GM23338 (cell line): ENCODE measurements at places on chromosomes 1 and 21. TPM values are rescaled to one million over a fixed set of nuclear protein-coding genes. Genes with fewer than 3 reads are reported as not detected.

GRCh38 chr1:103341377-103341880, 184.1 kb upstream of the RNPC3 start:
- H3K4me3 ChIP-seq: no peak overlapping the region
- H3K36me3 ChIP-seq: no peaks in the 10 kb centered on the region
- H3K27me3 ChIP-seq: no peaks in the 10 kb centered on the region
- H3K4me1 ChIP-seq: no peaks in the 10 kb centered on the region
- DNase-seq: no peak

DNA sequence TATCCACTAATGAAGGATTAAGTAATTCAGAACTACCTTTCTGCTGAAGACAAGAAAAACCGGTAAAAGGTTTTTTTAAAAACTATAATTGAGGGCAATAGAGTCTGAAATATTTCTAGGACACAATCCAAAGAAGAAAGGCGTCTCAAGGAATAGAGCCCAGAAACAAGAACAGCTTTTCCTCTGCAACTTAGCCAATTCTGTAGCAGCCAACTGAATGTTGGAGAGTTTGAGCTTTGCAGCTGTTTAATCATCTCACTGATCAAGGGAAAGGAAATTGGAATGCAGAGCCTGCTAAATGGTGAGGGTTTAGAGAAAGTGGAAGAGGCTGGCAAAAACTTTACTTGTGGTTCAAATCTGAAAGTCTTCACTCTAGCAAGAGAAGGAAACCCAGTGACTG, 818.9 kb downstream of the KCNT2 start:
- no peak overlapping the region for H3K4me3 ChIP-seq
- no peak overlapping the region for H3K27ac ChIP-seq
- no peaks in the 10 kb centered on the region for H3K36me3 ChIP-seq
- DNase-seq: no peak
- 0 out of 2 replicates have a peak, but pooled peaks cover 6% of the 10 kb centered on the region for H3K4me1 ChIP-seq

DNA sequence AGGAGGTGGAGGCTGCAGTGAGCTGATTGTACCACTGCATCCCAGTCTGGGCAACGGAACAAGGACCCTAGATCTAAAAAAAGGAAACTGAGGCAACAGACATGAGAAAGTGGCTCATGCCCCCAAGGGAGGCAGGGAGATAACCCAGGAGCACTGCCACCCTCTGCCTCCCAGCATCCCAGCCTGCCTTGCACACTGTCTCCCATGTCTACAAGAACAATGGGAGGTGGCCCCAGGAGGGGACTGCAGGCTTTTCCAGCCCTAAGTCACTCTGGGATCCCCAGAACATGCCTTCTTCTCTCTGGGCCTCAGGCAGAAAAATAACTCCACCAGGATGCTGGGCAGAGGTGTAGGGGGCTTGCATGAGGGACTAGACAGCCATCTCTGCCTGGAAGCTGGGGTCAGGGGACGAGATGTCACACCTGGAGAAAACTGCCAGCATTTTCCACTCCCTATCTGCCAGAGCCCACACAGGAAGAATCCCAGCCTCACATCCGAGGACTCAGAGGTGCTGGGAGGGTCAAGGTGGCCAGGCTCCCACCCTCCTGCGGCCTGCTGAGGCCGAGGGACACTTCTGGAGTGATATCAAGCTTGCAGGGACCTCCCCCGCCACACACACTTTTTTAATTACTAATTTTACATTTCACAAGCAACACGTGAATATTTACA, 21.4 kb downstream of the RUNX3 start:
- no peak for DNase-seq
- H3K4me1 ChIP-seq: no peaks in the 10 kb centered on the region
- H3K27me3 ChIP-seq: no peaks in the 10 kb centered on the region
- no peak overlapping the region for H3K27ac ChIP-seq

DNA sequence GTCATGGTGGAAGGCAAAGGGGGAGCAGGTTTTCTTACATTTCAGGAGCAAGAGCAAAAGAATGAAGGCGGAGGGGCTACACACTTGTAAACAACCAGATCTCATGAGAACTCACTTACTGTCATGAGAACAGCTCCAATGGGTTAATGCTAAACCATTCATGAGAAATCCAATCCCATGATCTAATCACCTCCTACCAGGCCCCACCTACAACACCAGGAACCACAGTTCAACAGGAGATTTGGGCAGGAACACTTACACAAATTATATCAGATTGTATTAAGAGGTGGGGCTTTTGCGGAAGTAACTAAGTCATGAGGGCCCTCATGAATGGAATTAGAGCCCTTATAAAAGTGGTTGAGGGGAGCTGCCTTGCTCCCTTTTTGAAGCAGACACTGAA, 48.9 kb upstream of the SAMSN1 start:
- no peak overlapping the region for H3K4me3 ChIP-seq
- H3K36me3 ChIP-seq: peaks cover 4% of the 10 kb centered on the region; the same call in 1 of the 2 replicates
- no peak overlapping the region for H3K27ac ChIP-seq
- DNase-seq: no peak

GRCh38 chr1:50481142-50481736, 58.0 kb upstream of the DMRTA2 start:
- H3K36me3 ChIP-seq: no peaks in the 10 kb centered on the region
- no peak overlapping the region for H3K27ac ChIP-seq
- H3K27me3 ChIP-seq: no peaks in the 10 kb centered on the region
- H3K4me1 ChIP-seq: no peaks in the 10 kb centered on the region
- no peak for DNase-seq

- no peaks in the 10 kb centered on the region for H3K36me3 ChIP-seq
- no peak overlapping the region for H3K27ac ChIP-seq
- no peak overlapping the region for H3K4me3 ChIP-seq
- no peaks in the 10 kb centered on the region for H3K27me3 ChIP-seq
Measured at GRCh38 chr1:81690676-81691453, 109.9 kb upstream of the ADGRL2 start.

- no peak overlapping the region for H3K27ac ChIP-seq
- H3K36me3 ChIP-seq: no peaks in the 10 kb centered on the region
- no peak overlapping the region for H3K4me3 ChIP-seq
- peaks cover 7% of the 10 kb centered on the region for H3K4me1 ChIP-seq
Measured at GRCh38 chr1:25057188-25057587, 127.1 kb upstream of the RUNX3 start.

DNA sequence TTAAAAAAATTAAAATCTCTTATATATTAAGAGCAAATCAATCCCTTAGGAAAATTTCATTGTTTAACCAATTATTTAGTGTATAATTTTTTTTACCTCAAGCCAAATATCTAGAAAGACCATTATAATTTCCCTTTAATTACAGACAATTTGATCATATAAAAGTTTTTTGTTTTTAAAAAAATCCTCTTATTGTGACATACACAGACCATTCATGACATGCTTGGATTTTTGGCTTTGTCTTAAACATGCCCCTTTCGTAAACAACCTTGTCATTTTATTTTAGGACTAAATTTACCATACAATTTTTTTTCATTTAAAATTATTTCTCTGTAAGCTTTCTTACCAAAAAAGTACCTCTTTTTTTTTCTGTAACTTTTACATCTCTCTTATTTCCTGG, 14.2 kb upstream of the CYP4B1 start:
- no peak overlapping the region for H3K4me3 ChIP-seq
- peak; percentile 71 for DNase-seq
- H3K36me3 ChIP-seq: no peaks in the 10 kb centered on the region; the same call in 1 of the 2 replicates
- no peaks in the 10 kb centered on the region for H3K27me3 ChIP-seq

GRCh38 chr1:27832762-27833161, 2.2 kb downstream of the PPP1R8 start:
- H3K36me3 ChIP-seq: peaks cover 13% of the 10 kb centered on the region
- H3K27ac ChIP-seq: no peak overlapping the region
- DNase-seq: no peak
- no peaks in the 10 kb centered on the region for H3K27me3 ChIP-seq

RGS8 gene
- 1.0 and 2.5 TPM in 2 replicates for total RNA-seq

C1orf185 gene
- not detected in 2 replicates for total RNA-seq

OLIG2 gene
- total RNA-seq: 0.04 and 1.4 TPM in 2 replicates

DNA sequence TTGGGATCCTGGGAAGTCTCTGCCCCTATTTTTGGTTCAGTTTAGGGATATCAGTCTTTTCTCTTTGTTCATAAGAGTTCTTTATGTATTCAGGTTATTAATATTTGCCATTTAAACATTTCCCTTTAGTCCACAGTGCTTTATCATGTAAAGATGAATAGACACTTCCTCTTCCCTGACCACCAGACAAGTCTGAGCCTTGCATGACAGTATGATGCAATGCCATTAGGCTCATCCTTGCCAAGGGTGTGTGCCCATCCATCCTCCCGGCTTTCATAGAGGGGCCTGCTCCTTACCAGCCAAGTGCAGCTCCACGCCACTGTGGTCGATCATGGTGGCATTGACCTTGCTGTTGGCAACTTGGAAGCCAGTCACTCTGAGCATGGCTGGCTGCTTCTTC, 52.1 kb downstream of the ZSCAN20 start:
- no peaks in the 10 kb centered on the region for H3K27me3 ChIP-seq
- no peak overlapping the region for H3K4me3 ChIP-seq
- no peaks in the 10 kb centered on the region for H3K36me3 ChIP-seq

DNA sequence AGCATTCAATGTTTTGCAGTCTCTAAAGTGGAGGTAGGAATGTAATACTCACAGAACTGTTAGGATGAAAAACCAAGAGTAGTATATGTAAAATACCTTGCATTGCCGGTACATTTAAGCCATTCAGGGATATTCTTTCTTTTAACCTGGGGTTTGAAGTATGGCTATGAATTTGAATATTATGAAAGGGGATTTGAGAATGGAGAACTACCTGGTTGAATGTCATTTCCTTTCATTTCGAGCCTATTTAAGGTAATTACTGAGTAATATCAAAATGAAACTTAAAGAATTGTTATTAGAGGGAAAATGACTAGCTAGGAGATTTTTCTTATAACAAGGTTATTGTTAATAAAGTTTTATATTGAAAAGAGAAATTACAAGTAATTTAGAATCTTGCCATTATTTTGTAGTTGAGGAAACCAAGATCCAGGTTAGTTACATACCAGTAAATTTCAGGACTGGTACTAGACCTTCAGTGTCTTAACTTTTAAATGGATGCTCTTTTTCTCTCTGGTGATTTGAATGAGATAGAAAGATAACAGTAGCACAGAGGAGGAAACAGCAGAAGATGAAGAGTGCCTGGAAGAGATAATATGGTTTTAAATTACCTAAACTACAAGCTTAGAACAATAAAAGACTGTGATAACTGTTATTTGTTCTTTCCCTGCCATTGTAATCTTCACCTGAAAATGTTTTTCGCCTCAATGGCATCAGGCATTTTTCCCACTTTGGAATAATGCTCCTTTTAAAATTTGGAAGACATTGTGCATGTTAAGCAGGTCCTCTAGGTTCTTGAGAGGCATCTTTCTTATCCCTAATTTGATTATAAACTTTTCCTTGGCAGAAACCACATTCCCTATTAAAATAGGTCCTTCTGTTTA, 103.2 kb downstream of the PKN2 start:
- no peaks in the 10 kb centered on the region; the same call in 1 of the 2 replicates for H3K36me3 ChIP-seq
- H3K27ac ChIP-seq: no peak overlapping the region
- H3K4me1 ChIP-seq: peaks cover 11% of the 10 kb centered on the region
- H3K27me3 ChIP-seq: no peaks in the 10 kb centered on the region
- H3K4me3 ChIP-seq: no peak overlapping the region

GRCh38 chr1:92822879-92823278, 9.0 kb upstream of the RPL5 start:
- no peaks in the 10 kb centered on the region for H3K27me3 ChIP-seq
- no peak overlapping the region for H3K4me3 ChIP-seq
- DNase-seq: no peak
- no peaks in the 10 kb centered on the region for H3K4me1 ChIP-seq
- H3K27ac ChIP-seq: no peak overlapping the region

DNA sequence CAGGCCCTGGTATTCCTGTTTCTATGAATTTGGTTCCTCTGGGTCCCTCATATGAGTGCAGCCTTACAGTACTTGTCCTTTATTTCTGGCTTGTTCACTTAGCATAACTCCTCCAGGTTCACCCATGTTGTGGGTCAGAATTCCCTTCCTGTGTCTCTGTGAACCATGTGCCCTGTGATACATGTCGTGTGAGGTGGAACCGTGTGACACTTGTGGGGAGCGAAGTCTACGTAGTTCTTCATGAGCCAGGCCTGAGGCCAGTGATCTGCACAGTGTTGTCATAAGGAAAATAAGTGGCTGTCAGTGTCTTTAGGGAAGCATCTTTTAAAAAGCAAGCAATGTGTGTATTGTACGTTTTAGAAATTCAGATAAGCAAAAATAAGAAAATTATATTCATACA, 122.8 kb downstream of the GALNT2 start:
- H3K36me3 ChIP-seq: no peaks in the 10 kb centered on the region
- H3K4me3 ChIP-seq: no peak overlapping the region
- peaks cover 20% of the 10 kb centered on the region for H3K4me1 ChIP-seq
- H3K27me3 ChIP-seq: no peaks in the 10 kb centered on the region
- H3K27ac ChIP-seq: no peak overlapping the region

DNA sequence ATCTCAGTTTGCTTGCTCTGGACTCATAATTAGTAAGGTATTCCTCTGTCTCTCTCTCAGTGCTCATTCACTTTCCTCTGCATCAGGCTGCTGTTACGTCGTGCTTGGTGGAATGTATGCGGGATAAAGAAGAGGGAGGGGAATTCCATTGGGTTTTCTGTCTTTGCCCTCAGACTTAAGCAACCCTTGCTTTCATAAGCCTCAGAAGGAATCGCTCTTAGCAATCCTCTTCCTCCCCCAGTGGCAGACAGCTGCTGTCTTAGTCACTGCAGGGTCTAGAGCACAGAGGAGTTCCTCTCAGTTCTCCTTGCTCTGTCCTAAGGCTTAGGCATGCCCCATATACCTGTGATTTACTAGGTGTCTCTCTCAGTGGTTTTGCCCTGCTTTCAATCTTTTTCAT, 19.1 kb upstream of the NTMT2 start:
- no peaks in the 10 kb centered on the region for H3K36me3 ChIP-seq
- H3K27me3 ChIP-seq: no peaks in the 10 kb centered on the region
- H3K4me3 ChIP-seq: no peak overlapping the region

DNA sequence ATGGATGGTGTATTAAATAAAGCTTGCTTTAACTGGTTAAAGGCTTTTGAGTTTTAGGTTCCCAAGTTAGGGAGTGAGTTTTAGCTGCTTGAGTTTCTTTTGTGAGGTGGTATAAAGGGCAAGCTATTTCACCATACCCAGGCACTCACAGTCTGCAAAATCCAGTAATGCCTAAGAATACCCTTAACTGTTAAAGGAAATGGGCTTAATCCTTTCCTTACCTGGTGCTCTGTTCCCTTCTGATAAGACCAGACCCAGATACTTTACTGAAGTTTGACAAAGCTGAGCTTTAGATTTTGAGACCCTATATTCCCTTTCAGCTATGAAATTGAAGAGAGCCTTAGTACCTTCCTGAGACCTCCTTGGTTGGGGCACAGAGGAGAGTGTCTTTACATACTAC, 30.3 kb downstream of the MSTO1 start:
- H3K4me3 ChIP-seq: no peak overlapping the region
- DNase-seq: no peak
- no peaks in the 10 kb centered on the region for H3K27me3 ChIP-seq
- no peak overlapping the region for H3K27ac ChIP-seq
- peaks cover 12% of the 10 kb centered on the region for H3K4me1 ChIP-seq

DNA sequence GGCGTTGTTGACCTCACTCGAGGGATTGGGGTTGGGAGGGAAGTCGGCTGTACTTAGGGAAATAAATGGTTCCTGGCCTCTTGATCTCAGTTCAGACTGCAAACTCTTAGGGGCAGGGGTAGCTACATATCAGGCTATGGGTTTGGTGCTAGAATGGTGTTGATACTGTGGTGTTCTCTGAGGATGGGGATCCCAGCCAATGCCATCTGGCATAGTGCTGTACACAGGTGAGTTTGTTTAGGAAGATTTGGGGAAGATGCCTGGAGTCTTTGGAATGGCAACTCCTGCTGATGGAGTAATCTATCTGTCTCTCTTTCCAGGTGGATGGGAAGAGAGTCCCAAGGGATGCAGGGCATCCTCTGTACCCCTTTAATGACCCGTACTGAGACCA, 14.3 kb upstream of the NASP start:
- H3K27me3 ChIP-seq: no peaks in the 10 kb centered on the region
- H3K4me3 ChIP-seq: no peak overlapping the region
- H3K36me3 ChIP-seq: peaks cover 42% of the 10 kb centered on the region
- peak overlapping the region; percentile 67; the same call in 1 of the 2 replicates for H3K27ac ChIP-seq
- peaks cover 26% of the 10 kb centered on the region for H3K4me1 ChIP-seq
